Head of caudate nucleus (tissue), 42 donors: ENCODE measurements at places on chromosomes 3 and 15.
A peak's percentile ranks its signal among the peaks of the same experiment; 100 is the strongest.

DNA sequence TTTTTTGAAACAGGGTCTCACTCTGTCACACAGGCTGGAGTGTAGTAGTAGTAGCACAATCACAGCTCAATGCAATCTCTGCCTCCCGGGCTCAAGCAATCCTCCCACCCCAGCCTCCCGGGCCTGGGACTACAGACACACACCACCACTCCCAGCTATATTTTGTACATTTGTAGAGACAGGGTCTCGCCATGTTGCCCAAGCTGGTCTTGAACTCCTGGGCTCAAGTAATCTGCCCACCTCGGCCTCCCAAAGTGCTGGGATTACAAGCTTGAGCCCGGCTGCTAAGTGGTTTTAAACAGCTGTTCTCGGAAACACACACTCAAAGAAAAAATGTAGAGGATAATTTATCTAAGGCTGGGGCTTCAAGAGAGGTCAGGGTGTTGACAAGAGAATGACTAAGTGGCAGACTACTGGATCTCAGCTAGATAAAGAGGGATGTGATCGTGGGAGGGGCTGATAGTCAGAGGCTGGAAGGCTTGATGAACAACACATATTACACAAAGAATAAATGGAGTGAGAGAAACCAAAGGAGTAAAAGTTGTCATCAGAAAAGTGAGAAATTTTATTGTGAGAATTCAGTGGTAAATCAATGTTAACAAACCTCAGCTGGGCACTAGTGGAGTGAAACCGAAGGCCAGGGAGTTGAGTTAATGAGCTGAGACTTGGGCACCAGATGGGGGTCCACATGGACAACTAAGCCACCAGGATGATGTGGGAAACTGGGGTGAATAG lies 6.7 kb downstream of the CCR5AS start:
- no peak for DNase-seq

GRCh38 chr3:61819861-61820260 lies 258.5 kb downstream of the PTPRG start:
- no peak for DNase-seq

DNA sequence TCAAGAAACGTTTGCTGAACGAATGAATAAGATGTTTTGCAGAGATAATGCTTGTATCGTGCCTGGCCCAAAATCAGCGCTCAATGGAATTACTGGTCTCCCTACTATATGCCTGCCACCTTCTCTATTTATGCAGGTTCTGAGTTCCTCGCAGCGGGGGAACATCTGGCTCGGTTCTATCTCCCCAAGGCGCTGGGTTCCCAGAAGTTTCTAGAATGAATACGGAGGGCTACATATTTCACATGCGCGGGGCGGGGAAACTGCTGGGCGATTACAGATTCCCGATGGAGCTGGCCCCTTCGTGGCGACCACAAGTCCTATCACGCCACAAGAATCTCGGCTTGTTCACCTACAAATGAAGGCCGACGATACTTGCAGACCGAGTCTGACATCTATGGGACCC lies 411 bp upstream of the EIF2B5 start:
- DNase-seq: peak; percentile 22

- no peak for DNase-seq
These were observed 126.7 kb upstream of the SAMMSON start for GRCh38 chr3:69872783-69873378.

DNA sequence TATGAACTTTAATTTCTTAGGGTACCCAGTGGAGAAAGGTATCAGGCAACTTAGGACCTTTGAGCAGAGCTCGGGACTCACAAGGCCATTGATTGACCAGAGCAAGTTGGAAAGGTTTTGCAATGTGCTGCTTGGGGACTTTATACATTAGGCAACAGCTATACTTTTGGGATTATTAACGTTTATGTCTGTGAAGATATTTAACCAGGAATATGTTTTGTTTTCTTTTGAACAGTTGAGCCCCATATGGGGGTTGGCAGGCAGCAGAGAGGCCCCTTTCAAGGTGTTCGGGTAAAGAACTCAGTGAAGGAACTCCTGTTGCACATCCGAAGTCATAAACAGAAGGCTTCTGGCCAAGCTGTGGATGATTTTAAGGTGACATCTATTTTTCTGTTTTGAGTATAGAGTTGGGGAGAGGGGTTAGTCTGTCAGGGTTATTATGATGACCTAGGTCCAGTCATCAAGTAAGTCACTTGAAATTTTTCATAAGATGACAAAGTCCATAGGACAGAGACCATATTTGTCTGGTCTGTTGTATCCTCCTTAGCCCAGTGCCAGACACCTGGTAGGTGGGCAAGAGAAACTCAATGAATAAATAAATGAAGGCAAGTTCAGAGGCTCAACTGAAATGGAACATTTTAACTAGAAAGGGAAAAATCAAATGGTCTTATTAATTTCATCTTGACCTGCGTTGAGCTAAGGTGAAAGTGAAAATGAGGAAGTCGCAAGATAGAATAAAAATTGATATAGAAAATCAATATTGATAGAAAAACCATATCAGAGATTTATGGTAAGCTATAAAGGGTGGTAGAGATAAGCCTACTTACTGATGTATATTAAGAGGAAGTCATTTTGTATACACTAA lies 2.8 kb downstream of the NFKBIZ start:
- DNase-seq: no peak

DNA sequence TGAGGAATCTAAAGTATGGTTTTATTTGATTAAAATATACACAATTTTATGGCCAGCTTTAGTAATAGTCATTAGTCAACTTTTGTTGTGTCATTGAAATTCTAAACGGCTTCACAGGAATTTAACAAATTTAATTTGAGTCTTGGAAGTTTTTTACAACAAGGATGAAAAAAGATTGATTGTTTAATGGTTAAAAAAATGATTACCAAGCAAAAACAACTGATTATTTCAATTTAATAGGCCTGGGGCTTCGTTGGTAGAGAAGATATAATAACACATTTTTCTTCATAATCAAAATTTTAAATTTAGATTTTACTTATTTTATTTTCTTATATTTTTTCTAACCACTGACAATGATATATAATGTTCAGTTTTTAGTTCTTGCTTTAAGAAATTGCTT lies 4.4 kb downstream of the MME start:
- no peak for DNase-seq

DNA sequence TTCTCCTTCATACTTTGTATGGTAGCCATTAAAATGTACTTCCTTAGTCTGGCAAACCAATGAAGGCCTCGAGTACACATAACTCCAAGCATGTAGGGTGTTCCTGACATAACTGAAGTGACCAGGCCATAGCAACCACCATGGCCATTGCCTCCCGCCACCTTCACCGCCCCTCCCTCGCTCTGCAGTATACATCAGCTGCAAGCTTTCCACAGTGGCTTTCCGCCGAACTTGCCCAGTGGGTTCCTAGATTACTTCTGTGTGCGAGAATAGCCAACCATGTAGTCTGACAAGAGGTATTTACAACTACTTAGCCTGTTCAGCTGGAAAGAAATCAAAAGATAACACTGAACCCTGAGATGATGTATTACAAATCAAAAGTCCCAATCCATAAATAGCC lies 3.4 kb upstream of the CTNNB1 start:
- no peak for DNase-seq
